GM20000 (cell line): ENCODE measurements at places on chromosomes 2 and 18.
A peak's percentile ranks its signal among the peaks of the same experiment; 100 is the strongest.

DNA sequence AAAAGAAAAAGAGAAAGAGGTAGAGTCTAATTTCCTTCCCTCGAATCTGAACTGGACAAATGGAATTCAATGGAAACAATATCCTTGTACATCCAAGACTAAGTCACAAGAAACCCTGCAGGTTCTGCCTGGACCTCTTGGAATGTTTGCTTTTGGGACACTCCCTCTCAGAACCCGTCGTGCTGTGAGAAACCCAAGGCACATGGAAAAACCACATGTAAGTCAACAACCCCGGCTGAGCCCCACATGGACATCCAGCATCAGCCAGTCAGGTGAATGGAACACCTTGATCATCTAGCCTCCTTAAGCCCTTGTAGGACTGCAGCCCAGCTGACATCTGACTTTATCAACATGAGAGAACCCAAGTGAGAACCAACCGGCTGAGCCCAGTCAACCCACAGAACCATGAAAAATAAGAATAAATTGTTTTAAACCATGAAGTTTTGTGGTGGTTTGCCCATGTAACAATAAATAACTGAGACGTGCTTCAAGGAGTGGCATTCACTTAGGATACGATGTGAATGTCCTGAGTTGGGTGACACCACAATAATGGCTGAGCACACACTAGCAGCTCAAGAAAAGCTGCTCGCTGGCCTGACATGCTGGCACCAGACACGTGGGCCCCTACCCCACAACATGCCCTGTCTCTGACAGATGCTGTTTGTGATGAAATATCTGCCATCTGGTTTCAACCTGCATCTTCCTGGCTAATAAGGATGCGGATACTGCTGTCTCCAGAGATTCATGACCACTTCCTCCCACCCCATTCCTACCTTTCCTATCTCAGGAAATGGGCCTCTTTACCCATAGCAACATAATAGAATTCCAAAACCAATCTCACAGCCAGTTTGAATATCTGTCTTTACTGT lies 28.8 kb downstream of the PKDCC start:
- no peak for DNase-seq

GRCh38 chr2:64840426-64840881 lies 148.7 kb upstream of the SLC1A4 start:
- no peak for DNase-seq

DNA sequence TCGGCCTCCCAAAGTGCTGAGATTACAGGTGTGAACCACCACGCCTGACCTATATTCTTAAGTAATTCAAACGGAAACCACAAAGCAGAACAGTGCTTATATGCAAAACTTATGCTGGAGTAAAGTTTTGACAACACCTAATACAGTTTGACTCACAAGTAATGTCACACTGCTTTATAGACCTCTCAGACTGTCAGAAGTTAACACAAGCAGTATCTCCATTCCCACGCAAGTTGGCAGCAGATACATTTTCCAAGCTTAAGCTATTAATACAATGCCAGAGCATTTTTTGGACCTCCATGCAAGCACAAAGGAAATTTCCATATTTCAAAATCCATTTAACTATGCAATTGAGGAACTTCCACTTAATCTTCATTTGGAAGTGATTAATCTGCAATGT lies 21.0 kb upstream of the SANBR start:
- DNase-seq = no peak

DNA sequence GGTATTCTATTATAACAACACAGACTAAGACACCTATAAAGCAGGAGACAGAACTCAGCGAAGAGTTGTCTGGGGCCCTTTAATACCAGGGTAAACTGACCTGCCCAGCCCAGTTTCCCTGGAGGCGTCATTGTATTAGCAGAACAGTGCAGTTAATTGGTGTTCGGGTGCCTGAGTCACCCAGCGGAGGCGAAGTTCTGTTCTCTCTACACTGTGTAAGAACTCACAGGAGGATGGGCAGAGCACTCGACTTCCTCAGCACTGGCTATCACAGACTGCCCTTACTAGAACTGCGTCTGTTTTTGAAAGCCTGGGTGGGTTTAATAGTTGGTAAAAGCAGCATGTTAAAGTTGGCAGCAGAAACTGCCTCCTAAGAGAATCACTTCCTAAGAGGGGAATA lies 106.5 kb upstream of the ATP8B1 start:
- DNase-seq = no peak

GRCh38 chr2:37377187-37377532 lies 32.7 kb downstream of the QPCT start:
- DNase-seq = no peak

GRCh38 chr2:18585526-18585925 lies 3.8 kb downstream of the NT5C1B start:
- no peak for DNase-seq

- no peak for DNase-seq
These were observed 95.4 kb upstream of the BCL2L11 start for GRCh38 chr2:111025288-111025687.

DNA sequence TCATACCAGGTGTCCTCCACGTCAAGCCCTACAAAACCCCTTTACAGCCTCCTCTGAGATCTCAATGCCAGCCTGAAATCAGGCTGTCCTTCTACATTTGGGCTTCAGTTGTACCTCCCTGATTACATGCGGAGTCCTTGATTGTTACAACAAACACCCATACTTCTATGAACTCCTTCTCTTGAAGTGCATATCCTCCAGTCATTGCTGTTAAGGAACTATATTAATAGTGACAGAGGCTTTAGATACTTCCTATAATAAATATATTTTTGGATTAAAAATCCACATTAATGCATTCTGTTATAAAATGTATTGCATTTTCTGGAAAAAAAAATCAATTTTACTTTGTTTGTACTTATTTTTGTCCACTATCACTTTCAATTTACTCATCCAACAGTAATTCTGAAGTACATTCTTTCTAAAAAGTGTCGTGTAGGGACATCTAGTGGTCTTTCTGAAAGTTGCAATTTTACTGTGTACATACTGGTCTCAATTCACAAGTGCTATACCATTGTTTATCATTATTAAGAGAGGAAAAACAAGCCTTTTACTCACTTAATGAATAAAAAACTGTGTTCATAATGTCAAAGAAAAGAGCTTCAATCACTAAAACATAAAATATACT lies 316.4 kb downstream of the DSEL start:
- peak; percentile 26 for DNase-seq

- DNase-seq = no peak
These were observed 14.2 kb downstream of the HPCAL1 start for GRCh38 chr2:10316860-10317259.

- DNase-seq = peak; percentile 51
These were observed 682 bp upstream of the SCLY start for GRCh38 chr2:238060096-238060541.

DNA sequence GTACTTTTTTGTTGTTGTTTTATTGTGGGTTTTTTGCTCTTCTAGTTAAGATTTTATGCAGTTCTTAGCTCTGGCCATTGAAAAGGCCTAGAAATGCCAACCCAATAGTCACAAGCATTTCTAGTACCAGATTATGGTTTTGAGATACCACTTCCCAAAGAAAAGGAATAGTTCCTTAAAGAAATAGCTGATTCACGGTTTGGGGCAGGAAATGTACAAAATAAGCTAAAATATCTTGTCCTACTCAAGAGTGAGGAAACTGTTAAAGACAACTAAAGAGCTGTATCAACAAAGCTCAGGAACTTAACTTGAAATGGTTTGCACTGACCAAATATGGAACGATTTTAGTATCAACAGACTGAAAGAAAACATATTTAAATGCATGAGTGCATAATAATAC lies 35.4 kb downstream of the PGAP1 start:
- no peak for DNase-seq

DNA sequence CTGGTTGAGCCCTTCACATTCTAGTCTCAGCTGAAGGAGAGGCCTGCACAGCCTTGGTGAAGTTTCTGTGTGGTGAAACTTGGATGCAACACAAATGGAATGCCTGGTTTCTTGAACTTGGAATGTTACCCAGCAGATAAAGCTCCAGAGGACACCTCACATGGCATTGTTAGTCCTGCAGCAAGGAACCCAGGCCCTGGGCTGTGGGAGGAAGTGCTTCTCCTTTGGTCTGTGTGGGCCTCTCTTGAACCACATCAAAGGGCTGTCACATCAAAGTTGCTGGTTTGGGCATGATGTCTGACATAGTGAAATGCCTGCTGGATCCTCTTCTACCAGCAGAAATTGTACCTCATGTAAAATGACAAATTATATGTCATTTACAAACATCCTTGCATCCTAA lies 198.5 kb downstream of the FHOD3 start:
- DNase-seq = peak; percentile 13

GRCh38 chr2:117859532-117859911 lies 45.0 kb downstream of the DDX18 start:
- DNase-seq = no peak

DNA sequence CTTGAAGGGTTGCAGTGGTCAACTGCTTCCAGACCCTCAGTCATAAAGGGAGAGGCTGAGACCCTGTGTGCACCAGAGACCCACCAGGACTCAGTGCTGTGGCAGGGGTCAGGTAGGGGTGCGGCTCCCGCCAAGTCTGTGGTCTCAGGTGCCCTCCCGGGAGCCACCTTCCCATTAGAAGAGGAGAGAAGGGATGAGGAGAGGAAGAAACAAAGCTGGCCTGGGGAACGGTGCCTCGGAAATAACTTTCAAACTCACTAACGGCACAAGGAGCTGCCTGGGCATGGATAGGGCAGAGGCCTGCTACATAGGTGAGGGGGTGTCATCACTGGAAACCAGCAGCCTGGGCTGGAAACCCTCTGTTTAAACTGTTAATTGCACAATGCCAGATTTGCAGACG lies 84.9 kb downstream of the TPO start:
- no peak for DNase-seq

GRCh38 chr2:120236791-120237190 lies 13.6 kb upstream of the TMEM185B start:
- no peak for DNase-seq

DNA sequence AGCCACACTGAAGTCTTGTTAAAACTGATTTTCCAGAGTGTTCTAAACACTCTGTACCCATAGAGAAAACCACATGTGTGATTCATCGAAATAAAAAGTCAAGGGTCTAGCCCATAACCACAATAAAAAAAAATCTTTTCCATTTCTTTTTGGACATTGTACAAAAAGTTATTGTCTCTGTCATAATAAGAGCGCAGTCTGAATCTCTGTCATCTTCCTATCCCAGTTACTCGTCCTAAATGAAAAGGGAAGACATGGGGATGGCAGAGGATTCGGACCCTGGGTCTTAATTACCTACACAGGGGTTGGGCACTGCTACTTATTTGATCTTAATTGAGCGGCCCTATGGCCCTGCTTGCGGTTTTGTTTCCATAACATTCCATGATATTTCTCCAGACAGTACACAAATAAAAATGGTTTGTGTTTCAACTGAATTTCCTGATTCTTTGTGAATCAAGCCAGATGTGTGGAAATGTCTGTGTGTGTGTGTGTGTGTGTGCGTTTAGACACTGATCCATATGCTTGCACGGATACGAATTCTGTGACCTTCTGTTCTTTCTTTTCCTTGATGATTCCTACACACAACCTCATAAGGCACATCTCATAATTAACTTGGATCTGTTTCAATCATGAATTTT lies 133.4 kb upstream of the SPATS2L start:
- DNase-seq = no peak

GRCh38 chr2:109619032-109619615 lies 5.0 kb downstream of the SOWAHC start:
- DNase-seq = no peak

DNA sequence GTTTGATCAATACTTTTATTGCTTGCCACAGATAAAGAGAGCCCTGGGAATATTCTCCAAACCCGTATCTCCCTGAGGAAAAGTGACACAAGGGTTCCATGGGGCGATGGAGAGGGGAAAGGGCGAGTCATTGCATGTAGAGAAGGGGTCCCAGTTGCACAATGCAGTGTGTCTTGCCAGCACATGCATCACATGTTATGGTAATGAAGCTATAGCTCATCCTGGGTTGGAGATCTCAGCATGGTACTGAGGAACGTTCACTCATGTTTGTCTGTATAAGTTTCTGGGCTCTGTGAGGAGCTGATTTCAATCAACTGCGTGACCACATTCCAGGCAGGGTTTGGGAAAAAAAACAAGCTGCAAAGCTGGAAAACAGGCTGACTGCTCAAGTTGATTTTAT lies 220.7 kb upstream of the MC4R start:
- no peak for DNase-seq

GRCh38 chr2:241908686-241909420 lies 39.3 kb downstream of the RTP5 start:
- no peak for DNase-seq

GRCh38 chr2:241862775-241863535 lies 4.3 kb upstream of the PDCD1 start:
- no peak for DNase-seq

DNA sequence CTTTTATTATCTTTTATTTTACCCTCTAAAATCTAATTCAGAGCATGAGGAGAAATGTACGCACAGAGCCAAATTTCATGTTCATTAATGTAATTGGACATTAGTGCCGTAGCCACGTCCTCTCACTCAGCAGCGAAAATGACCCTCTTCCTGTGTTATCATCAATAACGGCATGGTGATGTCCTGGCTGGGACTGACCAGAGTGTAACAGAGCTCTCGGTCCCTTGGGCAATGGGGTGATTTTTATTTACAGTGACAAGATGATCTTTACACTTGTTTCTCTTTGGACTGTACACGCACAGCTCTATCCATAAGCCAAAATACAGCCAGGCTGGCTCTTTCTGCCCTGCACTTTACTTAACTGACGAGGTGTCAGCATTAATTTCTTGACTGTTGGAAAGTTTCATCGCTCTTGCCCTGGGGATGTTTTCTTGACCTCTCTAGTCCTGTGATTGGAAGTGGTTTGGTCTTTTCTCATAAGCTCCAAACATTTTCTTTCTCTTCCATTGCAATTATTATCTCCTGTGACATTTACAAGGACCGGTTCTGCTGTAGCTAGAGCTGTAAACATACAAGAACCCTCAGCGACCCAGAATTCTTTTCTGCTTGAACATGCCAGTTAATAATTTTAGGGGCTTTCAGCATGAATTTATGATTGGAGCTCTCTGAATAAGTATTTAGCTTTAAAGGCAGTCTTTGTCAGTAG lies 308.0 kb upstream of the PIK3C3 start:
- DNase-seq = no peak

GRCh38 chr2:231258701-231259100 lies 60.3 kb downstream of the ARMC9 start:
- DNase-seq = no peak

DNA sequence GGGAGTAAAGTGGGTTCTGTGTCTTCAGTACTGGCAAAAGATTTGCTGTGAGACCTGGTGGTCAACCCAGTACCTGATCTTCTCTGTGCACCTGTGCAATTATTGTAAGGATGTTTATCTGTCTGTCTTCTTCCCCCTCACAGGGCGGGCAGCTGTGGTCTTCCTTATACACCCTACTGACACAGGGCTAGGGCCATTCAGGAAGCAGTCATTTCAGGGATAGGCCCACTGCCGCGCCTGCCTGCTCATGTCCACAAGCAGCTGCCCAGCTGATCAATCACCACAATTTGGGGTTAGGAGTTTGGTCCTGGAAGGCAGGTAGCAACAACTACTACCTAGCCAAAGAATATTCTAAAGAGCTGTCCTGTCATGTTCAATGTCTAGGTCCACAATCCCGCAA lies 1.2 kb upstream of the CNNM4 start:
- DNase-seq = no peak
